ENCODE measurements at places on chromosomes 5 and 9. TPM values are rescaled to one million over a fixed set of nuclear protein-coding genes. Genes with fewer than 3 reads are reported as not detected.

RLN1 gene
- total RNA-seq = 1.0 TPM

RNF183 gene
- not detected for total RNA-seq

PLPP7 gene
- 34.4 TPM for total RNA-seq

CLIC3 gene
- not detected for total RNA-seq

TLX3 gene
- total RNA-seq = not detected

UBAP2 gene
- 121 TPM for total RNA-seq

S1PR3 gene
- 12.5 TPM for total RNA-seq

KIF4B gene
- under 0.01 TPM for total RNA-seq

WWC1 gene
- 0.52 TPM for total RNA-seq

MYMK gene
- 8.9 TPM for total RNA-seq

NME5 gene
- not detected for total RNA-seq

SIT1 gene
- total RNA-seq = 1.0 TPM

PCDHGA12 gene
- 3.1 TPM for total RNA-seq

SPATA9 gene
- 1.0 TPM for total RNA-seq

IL4 gene
- total RNA-seq = not detected

ADAMTSL2 gene
- 4.7 TPM for total RNA-seq

DPYSL3 gene
- 109 TPM for total RNA-seq

CAMK2A gene
- total RNA-seq = 45.9 TPM

PKD2L2 gene
- 2.6 TPM for total RNA-seq

CDC25C gene
- total RNA-seq = 3.7 TPM

ROR2 gene
- 4.2 TPM for total RNA-seq

PRR16 gene
- total RNA-seq = 4.7 TPM

AFAP1L1 gene
- total RNA-seq = 75.7 TPM

MCC gene
- 15.1 TPM for total RNA-seq

OCLN gene
- total RNA-seq = 0.52 TPM

FUT7 gene
- not detected for total RNA-seq

PDLIM4 gene
- total RNA-seq = 19.8 TPM

LHX3 gene
- not detected for total RNA-seq

PCA3 gene
- total RNA-seq = not detected

ACSL6 gene
- total RNA-seq = 3.1 TPM

TTC39B gene
- 4.2 TPM for total RNA-seq

GFI1B gene
- 1.0 TPM for total RNA-seq

INSL6 gene
- total RNA-seq = not detected

ZNF367 gene
- 5.2 TPM for total RNA-seq

AK8 gene
- 0.52 TPM for total RNA-seq

SHC3 gene
- 0.52 TPM for total RNA-seq

NKD2 gene
- 1.6 TPM for total RNA-seq

MARCOL gene
- not detected for total RNA-seq

TRIM36 gene
- 2.6 TPM for total RNA-seq

TSLP gene
- under 0.01 TPM for total RNA-seq

KDM4C gene
- 50.1 TPM for total RNA-seq

PCDHA4 gene
- total RNA-seq = 0.52 TPM
